ENCODE measurements at places on chromosomes 13 and 19. TPM values are rescaled to one million over a fixed set of nuclear protein-coding genes. Genes with fewer than 3 reads are reported as not detected.

Gene FBN3
- total RNA-seq = not detected

Gene SPACA6
- total RNA-seq = 14.6 TPM

Gene TNPO2
- total RNA-seq = 35.1 TPM

Gene ZNF112
- 3.9 TPM for total RNA-seq

Gene ZNF540
- total RNA-seq = 6.8 TPM

Gene ZNF100
- 7.0 TPM for total RNA-seq

Gene NOVA2
- 5.3 TPM for total RNA-seq

Gene CAPN12
- total RNA-seq = not detected

Gene PRRG2
- 0.76 TPM for total RNA-seq

Gene CYP2S1
- 0.73 TPM for total RNA-seq

Gene CRLF1
- 35.7 TPM for total RNA-seq

Gene TMEM143
- 106 TPM for total RNA-seq

Gene THSD1
- 4.6 TPM for total RNA-seq

Gene NTF4
- not detected for total RNA-seq

Gene SLC25A41
- 0.16 TPM for total RNA-seq

Gene PSG7
- total RNA-seq = not detected

Gene ERCC2
- 12.7 TPM for total RNA-seq

Gene PGLYRP1
- 0.35 TPM for total RNA-seq

Gene DACT3
- total RNA-seq = 14.1 TPM

Gene PNMA8A
- 7.6 TPM for total RNA-seq

Gene ZNF805
- 9.7 TPM for total RNA-seq

Gene SELENOV
- total RNA-seq = not detected

Gene OR7A5
- not detected for total RNA-seq

Gene NRTN
- total RNA-seq = 27.5 TPM

Gene IZUMO4
- total RNA-seq = 1.4 TPM

Gene GJB6
- not detected for total RNA-seq

Gene PSG4
- not detected for total RNA-seq

Gene GTF2F1
- total RNA-seq = 29.6 TPM

Gene KLF12
- total RNA-seq = 18.9 TPM

Gene PTBP1
- 67.6 TPM for total RNA-seq

Gene ATP4A
- not detected for total RNA-seq

Gene BRSK1
- 2.4 TPM for total RNA-seq

Gene ANKRD24
- 0.19 TPM for total RNA-seq

Gene ZNF471
- 5.2 TPM for total RNA-seq

Gene BCL3
- 18.3 TPM for total RNA-seq

Gene PLIN5
- 50.4 TPM for total RNA-seq

Gene LIPE
- total RNA-seq = 67.7 TPM

Gene SMIM44
- total RNA-seq = not detected

Measured in Right ventricle myocardium inferior (tissue), 1 donor.